AG08395 (cell line): ENCODE measurements at places on chromosomes 13 and 19.

DNA sequence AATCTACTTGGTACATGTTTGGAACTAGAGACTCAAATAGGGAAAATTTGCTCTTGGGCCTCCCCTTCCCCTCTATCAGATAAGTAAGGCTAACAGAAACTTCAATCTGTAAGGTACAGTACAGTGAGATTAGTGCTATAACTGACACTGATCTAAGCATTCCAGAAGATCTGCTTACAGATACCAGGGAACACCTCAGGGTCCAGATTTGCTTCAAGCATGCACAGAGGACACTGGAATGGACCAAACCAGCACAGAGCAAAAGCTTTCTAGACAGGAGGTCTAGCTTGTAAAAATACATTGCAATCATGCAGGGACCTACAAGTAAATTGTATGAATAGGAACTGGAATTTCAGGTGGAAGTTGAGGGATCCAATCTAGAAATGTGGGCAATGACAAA lies 16.4 kb downstream of the DIAPH3 start:
- DNase-seq: no peak

DNA sequence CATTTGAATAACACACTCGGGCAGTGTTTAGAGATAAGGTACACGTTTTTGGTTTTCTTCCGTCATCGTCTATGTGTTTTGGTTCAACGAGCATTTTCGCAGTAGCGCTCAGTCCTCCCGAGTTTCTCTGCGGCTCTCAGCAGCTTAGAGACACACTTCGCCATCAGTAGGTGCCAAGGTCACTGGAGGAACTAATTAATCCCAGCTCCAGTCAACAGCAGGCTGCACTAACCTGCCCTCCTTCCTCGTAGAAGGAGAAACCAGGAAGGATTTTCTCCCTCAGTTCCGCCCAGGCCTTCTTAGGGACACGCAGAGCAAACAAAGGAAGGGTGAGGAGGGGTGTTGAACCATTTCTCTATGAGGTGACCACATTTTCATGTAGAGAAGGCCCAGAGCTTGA lies 12.6 kb downstream of the MBNL2 start:
- DNase-seq: no peak

GRCh38 chr13:34640993-34641330 lies 301.1 kb upstream of the NBEA start:
- DNase-seq: no peak

DNA sequence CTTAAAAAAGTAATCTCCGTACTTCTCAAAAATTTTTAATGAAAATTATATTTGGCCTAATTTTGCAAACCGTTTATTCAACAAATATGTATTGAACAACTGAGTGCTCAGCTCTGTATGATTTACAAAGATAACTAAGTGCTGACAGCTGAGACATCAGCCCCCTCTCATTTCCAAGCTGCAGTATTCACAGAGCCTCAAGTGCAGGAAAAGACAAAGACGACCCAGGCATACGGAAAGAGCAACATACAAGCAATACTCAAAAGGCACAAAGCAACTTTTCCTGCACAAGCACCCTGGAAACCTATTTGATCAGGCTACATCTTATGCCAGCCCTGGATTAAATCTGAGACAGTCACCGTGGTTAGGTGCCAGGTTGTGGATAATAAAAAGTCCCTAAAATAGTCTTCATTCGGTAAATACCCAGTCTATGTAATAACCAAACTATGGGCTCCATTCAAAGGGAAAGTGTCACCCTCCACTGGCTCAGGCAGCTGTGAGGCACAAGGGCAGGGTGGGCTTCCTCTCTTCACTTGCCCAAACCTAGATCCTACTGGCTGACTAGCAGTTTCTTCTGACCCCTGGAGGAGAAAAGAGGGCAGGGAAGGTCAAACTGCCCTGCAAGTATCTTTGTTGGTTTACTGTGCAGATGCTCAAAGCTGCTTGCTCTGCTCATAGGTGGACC lies 65.5 kb downstream of the TBC1D4 start:
- DNase-seq: no peak

DNA sequence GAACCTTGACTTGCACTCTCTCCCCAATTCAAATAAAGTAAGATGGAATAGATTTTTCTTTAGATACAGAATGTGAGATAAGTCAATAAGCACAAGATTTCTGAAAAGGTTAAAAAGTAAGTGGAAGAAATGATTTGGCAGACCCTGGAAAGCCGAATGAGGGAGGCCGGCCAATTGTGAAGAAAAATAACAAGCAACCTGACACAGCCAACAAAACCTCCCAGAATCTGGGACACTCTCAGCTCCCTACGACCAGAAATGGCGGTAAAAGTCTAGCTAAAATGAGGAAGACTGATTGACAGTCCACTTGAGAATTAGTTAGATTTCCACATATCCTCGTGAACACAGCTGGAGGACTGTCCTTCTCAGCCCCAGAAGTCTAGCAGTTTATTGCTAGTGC lies 85.4 kb downstream of the KLF12 start:
- DNase-seq: no peak

GRCh38 chr13:45792827-45793303 lies 58.7 kb downstream of the SIAH3 start:
- no peak for DNase-seq

DNA sequence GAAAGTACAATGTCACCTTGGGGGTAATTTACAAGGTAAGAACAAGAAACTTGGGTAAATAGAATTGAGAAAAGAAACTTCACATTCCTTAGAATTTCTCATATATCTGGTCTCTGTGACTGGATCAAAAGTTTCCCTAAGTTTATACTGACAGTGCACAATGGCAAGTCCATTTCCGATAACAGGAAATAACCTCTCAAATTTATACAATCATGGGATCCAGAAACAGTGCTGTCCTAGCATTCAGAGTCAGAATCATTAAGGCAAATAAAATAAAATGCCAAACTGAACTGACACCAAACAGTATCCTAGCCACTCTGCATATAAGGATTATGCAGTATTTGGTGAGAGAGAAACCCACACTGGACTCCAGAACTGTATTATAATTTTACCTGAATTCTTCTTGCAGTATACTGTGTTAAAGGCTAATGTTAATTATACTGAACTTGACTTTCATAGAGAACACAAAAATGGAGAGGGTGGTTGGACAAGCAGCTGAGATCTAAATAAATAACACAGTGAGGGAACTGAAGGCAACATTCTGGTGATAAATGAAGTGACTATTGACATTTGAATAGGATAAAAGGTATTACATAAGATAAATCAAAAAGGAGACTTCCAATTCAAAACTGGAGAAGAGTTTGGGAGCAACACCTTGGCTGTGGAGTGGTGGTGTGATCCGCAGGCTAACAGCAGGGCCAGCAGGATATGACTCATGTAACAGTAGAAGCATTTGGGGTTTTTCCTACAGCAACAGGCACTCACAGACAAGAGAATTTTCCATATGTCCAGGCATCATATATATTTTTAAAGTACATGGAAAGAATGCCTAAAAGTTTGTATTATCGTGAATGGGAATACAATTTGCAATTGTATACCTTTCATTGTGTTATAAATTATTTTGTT lies 932.5 kb upstream of the MIR17HG start:
- peak; percentile 74 for DNase-seq

DNA sequence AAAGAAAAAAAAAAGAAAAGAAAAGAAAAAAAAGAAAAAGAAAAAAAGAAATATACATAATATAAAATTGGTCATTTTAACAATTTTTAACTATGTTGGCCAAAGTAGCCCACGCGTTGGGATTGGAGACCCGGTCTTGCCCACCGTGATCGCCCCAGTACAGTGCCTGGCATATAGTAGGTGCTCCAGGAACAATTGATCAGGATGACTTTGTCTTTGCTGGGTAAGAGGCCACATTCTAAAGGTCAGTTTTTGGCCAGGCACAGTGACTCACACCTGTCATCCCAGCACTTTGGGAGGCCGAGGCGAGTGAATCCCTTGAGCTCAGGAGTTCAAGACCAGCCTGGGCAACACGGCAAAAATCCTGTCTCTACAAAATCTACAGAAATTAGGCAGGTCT lies 3.8 kb upstream of the ANGPTL4 start:
- no peak for DNase-seq

GRCh38 chr13:32264407-32264806 lies 50.8 kb downstream of the ZAR1L start:
- no peak for DNase-seq

GRCh38 chr13:100694722-100695508 lies 20.3 kb upstream of the TMTC4 start:
- DNase-seq: peak; percentile 65

DNA sequence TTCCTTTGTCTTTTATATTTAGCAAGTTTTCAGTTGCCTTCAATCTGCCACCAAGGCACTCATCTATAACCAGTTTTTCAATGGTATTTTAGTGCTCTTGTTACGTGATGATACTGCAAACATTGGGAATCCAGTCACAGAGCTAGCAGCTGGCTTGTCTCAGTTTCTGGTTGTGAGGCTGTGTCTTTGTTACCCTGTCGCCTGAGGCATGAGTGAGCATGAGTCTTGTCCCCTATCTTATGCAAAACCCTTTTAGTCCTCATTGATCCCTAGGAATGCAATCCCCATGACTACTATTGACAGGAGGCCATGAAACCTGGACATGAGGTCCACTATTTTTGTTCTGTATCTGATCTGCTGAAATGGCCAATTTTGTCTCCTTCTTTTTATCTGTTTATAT lies 391.0 kb downstream of the LMO7 start:
- DNase-seq: no peak

- no peak for DNase-seq
These were observed 100.5 kb downstream of the TRPC4 start for GRCh38 chr13:37769078-37769477.

GRCh38 chr19:5050067-5050656 lies 81.2 kb downstream of the KDM4B start:
- DNase-seq: no peak

- DNase-seq: peak; percentile 6
These were observed 610.0 kb downstream of the EFNB2 start for GRCh38 chr13:105925496-105925895.

DNA sequence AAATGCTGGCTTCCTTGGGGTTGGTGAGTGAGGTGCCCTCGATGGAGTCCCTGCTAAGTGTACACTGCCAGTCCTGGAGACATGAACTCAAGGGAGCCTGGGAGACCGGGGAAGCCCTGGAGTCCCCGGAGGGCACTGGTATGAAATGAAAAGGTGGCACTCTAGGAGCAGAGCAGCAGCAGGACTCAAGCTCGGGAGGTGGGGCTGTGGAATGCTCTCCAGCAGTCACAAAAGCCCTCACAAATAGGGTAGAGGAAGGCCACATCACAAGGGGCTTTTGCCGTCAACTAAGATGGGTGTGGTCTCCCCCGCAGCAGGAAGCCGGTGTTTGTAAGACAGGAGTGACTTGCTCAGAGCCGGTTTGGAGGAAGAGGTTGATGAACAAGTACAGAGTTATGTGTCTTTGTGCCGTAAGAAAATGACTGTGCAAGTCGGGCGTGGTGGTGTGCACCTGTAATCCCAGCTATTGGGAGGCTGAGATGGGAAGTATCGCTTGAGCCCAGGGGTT lies 19.3 kb downstream of the CCNE1 start:
- DNase-seq: no peak

- DNase-seq: no peak
These were observed 9.1 kb downstream of the SLITRK5 start for GRCh38 chr13:87680298-87680697.

- DNase-seq: no peak
These were observed 150.0 kb downstream of the FGF14 start for GRCh38 chr13:102251817-102252216.

GRCh38 chr13:76836311-76836710 lies 49.9 kb downstream of the KCTD12 start:
- DNase-seq: no peak

DNA sequence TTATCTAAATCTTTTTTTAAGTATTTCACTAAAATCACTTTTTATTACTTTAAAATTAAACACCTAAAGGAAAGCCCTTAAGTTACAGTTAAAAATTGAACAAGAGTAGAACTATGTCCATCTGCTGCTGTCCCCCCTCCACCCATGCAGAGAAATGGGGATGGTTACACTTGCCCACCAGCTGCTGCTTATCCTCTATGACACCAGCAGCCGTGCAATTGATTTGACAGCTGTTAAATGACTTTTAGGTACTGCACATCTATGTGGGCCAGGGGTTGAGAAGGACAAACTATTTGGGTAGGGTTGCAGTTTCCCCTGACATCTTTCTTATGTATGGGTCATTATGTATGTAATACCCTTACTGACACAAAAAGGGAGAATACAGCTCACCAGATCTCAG lies 77.2 kb downstream of the TBC1D4 start:
- no peak for DNase-seq

DNA sequence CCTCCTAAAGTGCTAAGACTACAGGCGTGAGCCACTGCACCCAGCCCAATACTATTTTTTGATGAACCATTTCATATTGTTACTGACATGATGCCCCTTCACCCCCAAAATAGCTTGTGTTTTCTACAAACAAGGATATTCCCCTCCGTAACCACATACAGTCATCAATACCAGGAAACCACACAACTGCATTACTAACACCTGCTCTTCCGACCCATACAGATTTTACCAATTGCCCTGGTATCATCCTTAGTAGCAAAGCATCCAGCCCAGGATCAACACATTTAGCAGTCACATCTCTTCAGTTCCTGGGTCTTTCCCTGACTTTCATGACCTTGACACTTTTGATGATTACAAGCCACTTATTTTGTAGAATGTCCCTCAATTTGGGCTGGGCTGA lies 33.6 kb downstream of the KCTD15 start:
- no peak for DNase-seq

GRCh38 chr19:44719262-44719701 lies 20.3 kb downstream of the CEACAM16 start:
- no peak for DNase-seq

GRCh38 chr13:110665491-110666254 lies 40.2 kb downstream of the CARS2 start:
- DNase-seq: no peak

DNA sequence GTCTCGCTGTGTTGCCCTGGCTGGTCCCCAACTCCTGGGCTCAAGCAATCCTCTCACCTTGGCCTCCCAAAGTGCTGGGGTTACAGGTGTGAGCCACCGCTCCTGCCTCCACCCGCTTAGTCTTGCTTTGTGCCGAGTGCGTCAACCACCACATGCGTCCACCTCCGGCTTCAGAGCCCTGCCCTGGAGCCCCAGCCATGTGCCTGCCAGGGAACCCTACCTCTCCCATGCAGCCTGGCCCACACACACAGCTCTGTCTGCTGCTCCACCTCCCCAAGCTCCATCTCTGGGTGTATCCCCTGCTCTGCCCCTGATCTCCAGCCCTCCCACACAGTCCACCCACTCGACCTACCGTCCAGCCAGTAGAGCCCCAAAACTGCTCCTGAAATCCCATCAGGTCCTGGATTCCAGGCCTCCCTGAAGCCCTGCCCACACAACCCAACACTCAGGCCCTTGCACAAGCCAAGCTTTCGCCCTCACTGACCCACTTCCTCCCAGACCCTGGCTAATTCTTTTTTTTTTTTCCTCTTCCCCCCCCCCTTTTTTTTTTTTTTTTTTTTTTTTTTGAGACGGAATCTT lies 9.6 kb downstream of the CYP2F1 start:
- DNase-seq: no peak

DNA sequence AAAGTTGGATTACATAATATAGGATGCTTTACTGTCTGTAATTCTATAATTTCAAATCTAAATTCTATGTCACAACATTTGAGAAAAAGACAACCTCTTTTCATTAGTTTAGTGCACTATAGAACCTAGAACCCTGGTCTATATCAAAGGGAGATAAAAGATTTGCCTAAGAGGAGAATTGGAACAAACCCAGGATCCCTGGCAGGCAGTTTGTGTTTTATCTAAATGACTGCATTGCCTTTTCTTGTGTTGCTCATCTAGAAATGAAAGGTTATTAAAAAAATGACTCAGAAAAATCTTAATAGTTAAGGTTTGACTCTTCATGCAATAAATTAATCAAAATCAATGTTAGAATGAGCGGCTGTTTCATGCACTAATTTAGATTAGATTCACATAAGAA lies 96.7 kb downstream of the PCDH9 start:
- no peak for DNase-seq

GRCh38 chr13:30679483-30680330 lies 55.6 kb upstream of the ALOX5AP start:
- DNase-seq: peak; percentile 37
